Muscle of arm (tissue), 14 donors: ENCODE measurements at places on chromosomes 2 and 18. TPM values are rescaled to one million over a fixed set of nuclear protein-coding genes. Genes with fewer than 3 reads are reported as not detected.

The ST8SIA5 gene
- polyA plus RNA-seq = 8.3 TPM

The ADAM23 gene
- 13.0 TPM for polyA plus RNA-seq

The NYAP2 gene
- 0.15 TPM for polyA plus RNA-seq

- DNase-seq = peak; percentile 4
Measured at GRCh38 chr2:165376571-165376975, 92.9 kb upstream of the CSRNP3 start.

GRCh38 chr2:190178066-190178722, 115.7 kb upstream of the MSTN start:
- no peak for DNase-seq

GRCh38 chr18:9846162-9846925, 39.4 kb upstream of the TXNDC2 start:
- DNase-seq = no peak

DNA sequence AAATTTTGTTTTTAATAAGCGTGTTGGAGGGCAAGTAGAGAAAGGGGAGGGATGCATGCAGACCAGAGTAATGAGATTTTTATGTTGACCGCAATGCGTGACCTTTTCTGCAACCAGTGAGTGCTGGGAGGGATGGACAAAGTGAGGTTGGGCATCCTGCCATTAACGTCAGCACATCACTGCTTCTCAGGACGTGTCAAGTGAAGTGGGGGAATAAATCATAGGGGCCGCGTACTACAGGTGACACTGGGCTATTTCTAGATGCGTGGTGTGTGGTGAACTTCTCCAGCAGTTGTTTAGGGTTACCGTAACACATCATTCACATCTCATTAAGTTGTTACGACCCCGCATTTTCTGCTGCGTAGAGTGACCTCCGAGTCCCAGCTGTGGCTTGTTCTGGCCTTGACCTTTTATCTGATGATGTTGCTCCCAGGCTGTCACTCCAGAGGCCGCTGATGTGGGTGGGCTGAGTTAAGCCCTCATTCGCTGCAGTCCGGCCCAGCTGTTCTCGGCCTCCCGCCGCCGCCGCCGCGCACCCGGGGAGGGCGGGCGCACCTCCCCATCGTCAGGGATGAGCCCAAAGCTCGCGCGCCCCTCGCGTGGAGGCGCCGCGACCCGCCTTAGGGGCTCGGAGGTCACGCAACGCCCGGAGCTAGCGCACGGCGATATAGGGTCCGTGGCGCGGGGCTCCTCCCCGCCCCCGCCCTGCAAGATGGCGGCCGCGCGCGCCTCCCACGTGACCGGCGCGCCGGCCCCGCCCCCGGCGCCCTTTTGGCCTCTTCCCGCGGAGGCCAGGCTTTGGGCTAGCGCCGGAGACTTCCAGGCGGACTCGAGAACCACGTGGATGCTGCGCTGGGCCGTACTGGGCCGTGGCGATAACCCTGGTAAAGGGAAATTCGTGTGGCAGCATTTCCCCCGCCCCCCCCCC, 3.5 kb downstream of the ZCCHC2 start:
- peak; percentile 73 for DNase-seq

DNA sequence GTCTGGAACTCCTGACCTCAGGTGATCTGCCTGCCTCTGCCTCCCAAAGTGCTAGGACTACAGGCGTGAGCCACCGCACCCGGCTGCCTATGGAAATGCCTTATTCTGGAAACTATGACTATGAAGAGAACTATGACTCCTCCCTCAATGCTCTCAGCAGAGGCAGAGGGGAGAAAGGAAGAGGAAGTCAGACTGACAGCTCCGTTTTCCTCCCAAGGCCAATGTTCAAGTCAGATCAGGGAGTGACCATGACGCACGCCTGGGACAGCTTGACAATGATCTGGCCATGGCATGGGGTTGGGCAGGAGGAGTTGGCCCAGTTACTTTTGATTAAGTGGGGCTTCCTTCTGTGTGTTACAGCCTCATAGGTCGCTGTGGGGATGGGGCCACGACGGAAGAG, 44.3 kb upstream of the MRPL33 start:
- no peak for DNase-seq

DNA sequence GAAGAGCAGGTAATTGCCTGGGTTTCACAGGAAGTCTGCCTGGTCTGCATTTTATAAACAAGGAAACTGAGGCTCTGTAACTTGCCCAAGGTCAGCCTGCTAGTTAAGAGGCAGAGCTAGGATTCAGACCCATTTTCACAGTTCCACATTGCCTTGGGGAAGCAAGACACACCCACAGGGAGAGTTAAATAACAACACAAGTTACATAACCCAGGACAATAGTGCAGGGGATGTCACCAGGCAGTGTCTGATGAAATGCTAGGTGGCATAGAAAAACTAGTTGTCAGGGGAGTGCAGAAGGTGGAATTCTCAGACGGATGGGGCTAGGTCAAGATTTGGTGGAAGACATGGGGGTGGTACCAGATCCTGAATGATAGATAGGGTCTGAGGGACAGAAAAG, 69.7 kb downstream of the PRKCE start:
- no peak for DNase-seq

GRCh38 chr2:238061315-238062202, 758 bp downstream of the SCLY start:
- DNase-seq = peak; percentile 36
